Stimulated activated CD4-positive, alpha-beta T cell treated with anti-CD3 and anti-CD28 coated beads, Interleukin-2, amount 100 ng/mL, for 24 hours (primary cell): ENCODE measurements at places on chromosomes 5 and 9.

DNA sequence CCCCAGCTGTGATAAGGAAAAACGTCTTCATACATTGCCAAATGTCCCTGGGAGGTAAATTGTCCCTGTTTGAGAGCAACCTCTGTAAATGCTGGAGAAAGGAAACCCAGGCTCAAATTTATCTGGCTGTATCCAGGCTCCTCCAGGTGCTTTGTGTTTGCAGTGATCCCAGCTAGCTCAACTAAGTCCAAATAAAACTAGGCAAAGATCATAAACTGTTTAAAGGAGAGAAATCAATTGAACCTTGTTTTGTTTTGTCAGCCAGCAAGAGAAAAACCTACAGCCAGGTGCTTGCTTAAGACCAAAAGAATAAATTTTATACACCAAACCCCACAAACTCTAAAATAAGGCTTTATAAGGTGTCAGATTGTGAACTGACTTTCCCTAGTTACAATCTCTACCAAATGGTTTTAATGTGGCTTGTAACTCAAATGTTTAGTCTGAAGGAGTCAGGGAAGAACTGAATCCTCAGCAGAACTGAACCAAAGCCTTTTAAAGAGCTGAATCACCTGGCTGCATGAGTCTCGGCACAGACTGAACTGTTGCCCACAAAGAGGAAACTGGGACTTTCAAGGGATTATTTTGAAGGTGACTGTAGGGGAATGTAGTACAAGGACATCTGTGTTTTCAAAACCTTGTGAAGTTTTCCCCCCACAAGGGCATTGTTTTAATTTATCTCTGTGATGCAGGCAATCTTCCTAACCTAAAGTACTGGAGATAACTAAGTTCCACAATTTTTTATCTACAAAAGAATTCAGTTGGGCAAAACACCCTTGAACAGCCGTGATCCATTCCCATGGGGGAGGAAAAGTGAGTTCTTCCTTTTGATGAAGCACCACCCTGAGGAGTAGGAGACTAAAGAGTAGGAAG lies 201.7 kb upstream of the TARS1 start:
- DNase-seq, result no peak

- no peak for DNase-seq
Observed at GRCh38 chr9:71562140-71562539, 206.2 kb downstream of the CEMIP2 start.

GRCh38 chr9:127683723-127684122 lies 23.1 kb upstream of the CFAP157 start:
- no peak for DNase-seq

DNA sequence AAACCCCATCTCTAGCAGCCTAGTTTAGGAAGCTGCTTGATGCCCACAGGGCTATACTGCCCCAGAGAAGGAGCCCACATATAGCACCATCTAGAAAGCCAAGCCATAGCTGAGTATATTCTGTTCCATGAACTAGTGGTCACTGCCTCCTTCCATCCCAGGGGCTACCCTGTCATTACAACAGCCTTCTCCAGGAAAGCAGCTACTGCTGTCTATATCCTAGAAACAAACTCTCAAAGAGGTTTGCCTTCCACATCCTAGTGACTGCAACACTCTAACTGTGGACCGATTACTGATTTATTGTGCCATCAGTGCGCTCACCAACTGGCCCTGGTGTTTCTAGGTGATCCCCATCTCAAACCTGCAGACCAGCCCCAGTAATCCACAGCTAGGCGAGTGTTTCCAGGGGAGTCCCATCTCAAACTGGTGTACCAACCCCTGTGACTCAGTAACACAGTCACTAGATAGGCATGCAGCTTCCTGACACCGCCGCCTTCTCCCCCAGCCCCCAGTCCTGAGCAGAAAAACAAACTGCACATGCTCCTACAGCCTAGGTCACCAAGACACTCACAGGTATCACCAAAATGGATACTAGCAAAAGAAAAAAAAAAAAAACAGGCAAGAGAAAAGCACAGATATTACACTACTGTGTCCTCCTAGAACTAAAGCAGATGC lies 14.8 kb downstream of the SPTLC1 start:
- DNase-seq, result no peak

- DNase-seq, result no peak
Observed at GRCh38 chr9:136174779-136175615, 29.9 kb downstream of the LHX3 start.

DNA sequence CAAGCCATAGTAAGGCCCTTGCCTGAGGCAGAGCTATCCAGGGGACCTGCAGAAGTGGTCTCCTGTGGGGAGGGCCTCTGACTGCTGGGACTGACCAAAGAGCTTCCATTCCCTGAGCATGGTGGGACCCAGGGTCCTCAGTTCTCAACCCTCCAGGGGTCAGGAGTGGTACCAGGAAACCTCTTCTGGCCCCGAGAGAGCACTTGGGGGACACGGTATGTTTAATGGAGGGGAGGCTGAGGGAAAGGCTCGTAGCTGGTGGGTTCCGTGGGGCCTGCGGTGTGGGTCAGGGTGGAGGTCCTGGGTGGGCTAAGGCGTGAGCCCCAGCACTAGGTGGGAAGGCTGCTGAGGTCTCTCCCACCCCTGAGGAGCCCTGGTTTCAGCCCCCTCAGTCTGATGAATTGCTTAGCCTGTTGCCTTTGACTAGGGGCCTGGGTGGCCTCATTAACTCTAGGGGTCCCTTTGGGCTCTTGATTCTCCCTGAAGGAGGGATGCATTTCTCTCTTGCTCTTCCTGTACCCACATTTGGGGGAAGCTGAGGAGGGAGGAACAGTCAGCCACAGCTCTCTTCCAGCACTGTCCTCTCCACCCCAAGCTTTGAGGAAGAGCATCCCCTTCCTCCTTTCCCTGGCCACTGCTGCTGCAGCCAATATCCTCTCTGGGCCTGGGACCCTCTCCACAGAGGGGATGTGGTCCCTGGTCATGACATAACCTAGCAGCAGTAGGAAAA lies 34.0 kb downstream of the CSF1R start:
- no peak for DNase-seq

GRCh38 chr5:66436721-66437120 lies 159.5 kb upstream of the MAST4 start:
- DNase-seq, result no peak

GRCh38 chr5:73321757-73322436 lies 126.7 kb downstream of the FOXD1 start:
- DNase-seq, result no peak

GRCh38 chr5:142994218-142994617 lies 224.0 kb downstream of the ARHGAP26 start:
- no peak for DNase-seq

GRCh38 chr5:136006761-136007251 lies 22.0 kb upstream of the TGFBI start:
- DNase-seq, result no peak

DNA sequence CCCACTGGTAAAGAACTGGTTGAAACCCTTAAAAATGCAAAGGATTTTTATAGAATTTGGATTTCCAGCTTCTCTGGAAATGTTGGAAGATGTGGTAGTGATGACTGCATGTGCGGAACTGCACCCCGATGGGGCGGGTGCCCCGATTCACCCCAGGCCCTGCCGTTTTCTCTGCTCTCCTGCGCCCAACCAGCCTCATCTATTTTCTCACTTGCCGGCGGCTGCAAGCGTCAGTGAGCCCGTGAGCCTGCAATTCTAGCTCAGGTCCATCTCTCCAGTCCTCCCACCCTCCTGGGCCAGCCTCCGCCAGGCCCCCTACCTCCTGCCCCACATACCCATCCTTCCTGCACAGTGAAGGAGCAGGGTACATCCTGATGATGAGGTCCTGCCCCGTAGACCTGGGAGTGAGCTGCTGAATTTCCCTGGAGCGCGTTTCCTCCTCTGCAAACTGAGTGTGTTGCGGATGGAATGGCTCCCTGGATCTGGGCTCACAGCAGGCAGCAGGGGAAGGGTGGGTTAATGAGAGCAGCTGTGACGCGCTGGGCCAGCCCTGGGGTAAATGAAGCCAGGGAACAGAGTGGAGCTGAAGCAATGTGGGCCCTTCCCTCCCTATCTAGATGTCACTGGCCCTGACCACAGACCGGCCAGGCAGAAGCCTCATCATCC lies 45.9 kb upstream of the PHYKPL start:
- DNase-seq, result no peak

DNA sequence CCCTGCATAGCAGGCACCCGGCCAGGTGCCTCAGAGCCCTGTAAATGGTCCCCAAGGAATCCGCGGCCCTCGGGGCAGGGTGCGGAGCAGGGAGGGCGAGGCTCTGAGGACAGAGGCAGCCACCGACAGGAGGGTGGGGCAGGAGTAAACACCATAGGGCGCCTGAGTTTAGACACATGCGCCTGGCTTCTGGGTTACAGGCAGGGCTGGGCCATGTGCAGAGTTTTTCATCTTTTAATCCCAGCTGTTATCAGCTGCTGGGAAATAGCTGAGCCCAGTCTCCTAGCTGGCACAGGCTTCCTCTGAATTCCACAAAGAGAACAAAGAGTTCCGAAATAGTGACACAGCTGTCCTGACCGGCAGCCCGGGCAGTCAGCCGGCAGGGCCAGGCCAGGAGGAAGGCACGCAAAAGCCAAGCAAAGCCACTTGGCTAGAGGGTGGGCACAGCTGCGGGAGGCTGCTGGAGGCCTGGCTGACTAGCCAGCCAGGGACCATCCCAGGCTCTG lies 98.9 kb upstream of the PHYKPL start:
- DNase-seq, result no peak

- DNase-seq, result no peak
Observed at GRCh38 chr5:9370256-9370655, 175.6 kb downstream of the SEMA5A start.

DNA sequence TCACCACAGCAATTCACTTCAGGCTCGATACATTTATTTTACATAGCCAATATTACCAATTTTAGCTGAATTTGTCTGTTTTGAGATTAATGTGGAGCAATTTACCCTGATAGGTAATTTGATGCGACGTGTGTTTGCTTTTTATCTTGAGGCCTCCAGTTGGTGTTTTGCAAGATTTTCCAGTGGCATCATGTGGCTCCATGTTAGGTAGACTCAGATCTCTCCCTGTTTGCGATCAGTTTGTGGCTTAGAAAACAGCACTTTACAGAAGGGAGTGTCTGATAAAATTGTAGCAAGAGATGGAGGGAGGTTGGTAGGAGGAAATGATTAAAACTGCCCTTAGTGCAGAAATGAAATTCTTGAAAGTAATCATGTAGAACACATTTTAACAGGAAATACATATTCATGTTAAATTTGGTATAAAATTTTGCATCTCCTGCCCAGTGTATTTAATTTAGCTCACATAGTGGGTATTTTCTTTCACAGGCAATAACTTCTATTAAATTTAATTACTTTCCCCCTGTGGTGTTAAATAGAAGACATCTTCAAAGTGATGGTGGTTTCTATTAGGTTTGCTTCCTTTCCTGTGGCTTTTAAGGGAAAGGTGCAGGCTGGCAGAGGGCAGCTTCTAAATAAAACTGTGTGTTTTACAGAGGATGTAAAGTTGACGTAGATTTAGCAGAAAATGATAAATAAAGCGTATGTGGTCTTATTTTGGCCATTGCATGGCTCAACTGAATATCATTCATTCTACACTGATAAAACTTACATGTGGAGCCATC lies 135.8 kb downstream of the KDM4C start:
- no peak for DNase-seq

DNA sequence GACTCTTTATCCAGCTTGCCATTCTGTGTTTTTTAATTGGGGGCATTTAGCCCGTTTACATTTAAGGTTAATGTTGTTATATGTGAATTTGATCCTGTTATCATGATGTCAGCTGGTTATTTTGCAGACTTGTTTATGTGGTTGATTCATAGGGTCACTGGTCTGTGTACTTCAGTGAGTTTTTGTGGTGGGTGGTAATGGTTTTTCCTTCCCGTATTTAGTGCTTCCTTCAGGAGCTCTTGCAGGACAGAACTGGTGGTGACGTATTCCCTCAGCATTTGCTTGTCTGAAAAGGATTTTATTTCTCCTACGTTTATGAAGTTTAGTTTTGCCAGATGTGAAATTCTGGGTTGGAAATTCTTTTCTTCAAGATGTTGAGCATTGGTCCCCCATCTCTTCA lies 381.1 kb downstream of the MAN2A1 start:
- DNase-seq, result no peak
